NCI-H524 treated with DMSO at 0.1 percent for 48 hours (cell line): ENCODE measurements at places on chromosomes 11 and 22.
A peak's percentile ranks its signal among the peaks of the same experiment; 100 is the strongest.

- DNase-seq, result no peak
Observed at GRCh38 chr11:30653606-30654005, 67.5 kb upstream of the MPPED2 start.

- DNase-seq, result no peak
Observed at GRCh38 chr11:16804104-16804947, 65.9 kb downstream of the C11orf58 start.

DNA sequence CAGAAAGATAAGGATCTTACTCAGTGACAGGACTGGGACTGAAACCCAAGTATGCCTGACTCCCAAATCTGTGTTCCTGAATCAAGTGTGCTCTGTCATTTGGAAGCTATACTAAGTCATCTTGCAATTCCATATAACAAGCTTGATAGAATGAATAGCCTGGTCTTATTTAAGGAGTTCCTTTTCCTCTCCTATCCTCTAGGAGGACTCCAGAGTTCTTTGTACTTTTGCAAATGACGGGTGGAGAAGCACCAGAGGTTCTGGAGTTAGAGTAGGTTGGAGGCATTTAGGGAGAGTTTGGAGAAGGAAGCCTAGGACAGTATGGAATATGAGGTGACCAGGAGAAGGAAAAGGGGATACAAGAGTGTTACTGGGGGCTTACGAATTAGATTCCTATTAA, 92.9 kb upstream of the RCN1 start:
- no peak for DNase-seq

DNA sequence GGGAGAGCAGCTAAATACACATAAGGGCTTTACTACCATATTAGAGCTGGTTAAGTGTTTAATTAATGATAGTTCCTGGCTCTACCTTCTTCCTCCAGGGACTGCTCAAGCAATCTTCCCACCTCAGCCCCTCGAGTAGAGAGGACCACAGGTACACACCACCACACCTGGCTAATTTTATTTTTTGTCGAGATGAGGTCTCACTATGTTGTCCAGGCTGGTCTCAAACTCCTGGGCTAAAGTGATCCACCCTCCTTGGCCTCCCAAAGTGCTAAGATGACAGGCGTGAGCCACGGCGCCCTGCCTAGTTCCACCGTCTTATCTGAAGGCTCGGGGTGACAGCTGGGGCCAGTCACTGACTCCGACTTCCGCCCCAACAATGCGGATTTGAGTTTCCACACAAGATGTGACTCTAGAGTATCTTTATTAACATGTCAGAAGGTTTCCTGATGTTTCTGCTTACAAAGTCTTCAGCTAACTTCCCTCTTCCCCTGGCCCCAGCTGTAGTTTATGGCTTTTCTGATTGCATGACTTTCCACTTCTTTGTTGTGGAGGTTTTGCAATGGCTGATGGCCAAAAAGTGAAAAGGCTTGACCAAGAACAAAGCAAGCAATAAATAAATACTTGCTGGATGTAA, 16.8 kb downstream of the TPST2 start:
- DNase-seq, result no peak

DNA sequence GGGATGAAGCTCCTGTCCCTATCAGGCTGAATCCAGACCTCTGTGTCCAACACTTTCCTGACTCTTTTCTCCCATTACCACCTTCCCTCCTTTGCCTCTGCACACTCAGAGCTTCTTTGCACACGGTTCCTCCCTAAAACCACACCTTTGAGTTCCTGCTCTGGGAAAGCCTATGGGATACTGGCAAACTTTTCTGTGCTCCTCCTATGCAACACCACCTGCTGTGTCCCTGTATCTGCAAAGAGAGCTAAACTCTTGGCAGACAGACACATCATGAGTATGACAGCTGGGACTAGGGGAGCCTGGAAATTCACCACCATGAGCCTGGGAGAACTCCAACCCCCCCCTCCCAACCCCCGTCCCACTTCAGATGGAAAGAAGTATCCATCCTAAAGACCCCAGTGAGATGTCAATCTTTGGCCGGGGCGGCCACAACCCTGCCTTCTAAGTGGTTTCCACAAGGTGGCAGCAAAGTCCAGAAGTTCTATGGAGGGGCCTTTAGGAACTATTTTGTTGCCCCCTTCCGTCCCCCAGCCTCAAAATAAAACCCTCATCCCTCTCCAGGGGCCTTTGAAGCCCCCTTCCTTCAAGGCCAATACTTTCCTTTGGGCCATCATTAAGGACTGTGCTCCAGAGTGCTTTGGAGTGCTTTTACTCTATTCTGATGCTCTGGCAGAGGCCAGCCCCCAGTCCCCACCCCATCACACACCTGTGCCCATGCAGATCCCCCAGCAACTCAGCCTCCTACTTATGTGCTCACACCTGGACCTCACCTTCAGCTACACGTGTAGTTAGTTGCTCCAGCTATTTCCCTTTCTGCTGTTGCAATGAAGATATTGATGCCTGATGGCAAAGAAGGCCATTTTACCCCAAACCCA, 19.4 kb downstream of the HTR3A start:
- peak; percentile 37 for DNase-seq
